ENCODE measurements at places on chromosomes 2 and 18.

- DNase-seq = no peak
Observed at GRCh38 chr2:28271231-28271918, 121.3 kb upstream of the FOSL2 start.

GRCh38 chr2:1653956-1654695, 90.2 kb downstream of the PXDN start:
- DNase-seq = no peak

GRCh38 chr2:181972431-181973170, 13.1 kb upstream of the PPP1R1C start:
- no peak for DNase-seq

DNA sequence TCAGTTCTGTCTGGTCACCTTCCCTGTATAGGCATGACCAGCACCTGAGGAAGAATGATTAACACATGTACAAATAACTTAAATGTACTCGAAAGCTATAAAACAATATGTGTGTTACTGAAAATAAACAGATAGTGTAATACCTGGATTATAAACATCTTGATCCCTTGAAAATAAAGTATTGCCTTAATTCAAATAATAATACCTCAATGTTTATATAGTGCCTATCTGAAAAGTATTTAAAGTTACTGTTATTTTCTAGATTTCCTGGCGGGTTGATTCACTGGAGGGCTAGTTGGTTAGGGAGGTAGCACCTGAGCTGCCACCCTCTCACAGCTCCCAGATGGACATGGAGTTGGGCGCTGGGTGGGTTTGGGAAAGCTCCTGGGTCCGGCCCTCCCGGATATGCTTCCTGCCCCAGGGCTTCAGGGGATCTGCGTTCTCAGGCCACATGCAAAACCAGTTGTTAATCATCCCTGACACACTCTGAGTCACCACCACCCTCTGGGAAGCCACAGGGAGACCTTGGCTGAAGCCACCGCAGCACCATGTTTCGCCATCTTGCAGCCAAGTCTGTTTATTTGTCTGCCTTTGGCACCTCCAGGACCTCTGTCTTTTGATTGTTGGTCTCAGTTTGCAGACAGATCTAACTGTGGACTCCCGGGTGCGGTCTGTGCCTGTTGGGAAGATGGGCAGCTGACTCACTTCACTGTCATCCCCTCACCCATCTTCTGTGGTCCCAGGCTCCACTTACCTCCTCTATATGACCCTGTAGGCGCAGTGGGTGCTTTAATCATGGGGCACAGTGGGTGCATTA, 35.3 kb downstream of the RAB31 start:
- no peak for DNase-seq

DNA sequence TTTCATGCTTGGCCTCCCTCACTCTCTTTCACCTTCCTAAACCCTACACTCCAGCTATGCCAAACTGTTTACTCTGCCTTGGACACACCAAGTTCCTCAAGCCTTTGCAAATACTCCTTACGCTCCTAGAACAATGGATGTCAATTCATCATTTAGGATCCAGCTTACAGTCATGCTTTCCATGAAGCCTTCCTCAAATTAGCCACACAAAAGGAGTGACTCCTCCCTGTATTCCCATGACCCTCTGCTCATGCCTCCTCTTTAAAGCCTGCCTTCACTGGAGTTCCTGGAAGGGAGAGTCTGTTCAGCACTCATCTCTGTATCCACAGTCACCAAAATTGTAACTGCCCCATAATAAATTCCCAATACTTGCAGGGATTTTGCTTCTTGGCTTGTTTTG, 721 bp upstream of the EHD3 start:
- no peak for DNase-seq

GRCh38 chr2:134253117-134253704, 661 bp upstream of the MGAT5 start:
- DNase-seq = no peak

DNA sequence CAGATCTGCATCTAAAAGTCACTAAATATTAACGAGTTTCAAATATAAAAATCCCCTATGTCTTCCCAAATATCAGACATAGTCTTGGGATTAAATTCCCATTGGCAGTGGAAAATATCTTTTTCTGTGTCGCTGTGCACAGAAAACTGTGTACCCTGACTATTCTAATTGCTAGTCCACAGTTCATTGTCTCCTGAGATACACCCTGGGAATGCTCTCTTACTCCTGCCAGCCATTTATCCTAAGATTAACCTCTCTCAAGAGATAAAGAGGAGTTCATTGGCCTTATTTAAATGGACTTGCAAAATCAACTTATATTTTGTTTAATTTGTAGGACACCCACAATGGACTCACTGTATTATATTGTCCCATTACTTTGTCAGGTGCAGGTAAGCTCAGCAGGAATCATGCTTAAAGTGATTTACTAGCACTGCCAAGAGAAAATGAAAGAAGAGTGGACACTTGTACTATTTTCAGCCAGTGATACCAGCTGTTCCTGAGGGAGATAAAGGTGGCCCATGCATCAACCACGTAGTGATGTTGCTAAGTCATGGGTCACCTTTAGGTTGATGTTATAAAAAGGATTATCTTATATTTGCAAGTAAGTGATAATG, 553.8 kb downstream of the PIK3C3 start:
- no peak for DNase-seq

DNA sequence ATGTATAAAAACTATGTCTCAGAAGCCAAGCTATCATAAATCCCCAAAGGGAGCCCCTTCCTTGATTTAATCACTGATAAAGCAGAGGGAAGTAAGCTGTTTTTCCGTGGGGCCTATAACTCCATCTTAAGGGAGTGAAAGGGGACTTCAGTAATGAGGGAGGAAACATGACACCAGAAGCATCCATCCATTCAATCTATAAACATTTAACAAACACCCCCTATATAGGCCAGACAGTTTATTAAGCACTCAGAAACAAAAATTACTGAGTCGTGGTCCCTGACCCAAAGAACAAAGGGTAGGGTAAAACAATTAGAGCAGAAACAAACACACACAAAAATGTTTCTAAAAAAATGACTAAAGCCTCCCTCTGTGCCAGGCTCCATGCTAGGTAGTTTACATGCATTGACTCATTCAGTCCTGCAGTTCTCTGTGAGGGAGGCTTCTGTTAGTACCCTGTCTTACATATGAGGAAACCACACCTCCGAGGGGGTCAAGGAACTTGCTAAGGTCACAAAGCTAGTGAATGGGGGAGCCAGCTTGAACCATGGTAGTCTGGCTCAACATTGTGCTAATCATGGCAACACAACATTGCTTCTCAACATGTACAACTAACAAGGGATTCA, 472.1 kb downstream of the CDH2 start:
- no peak for DNase-seq

GRCh38 chr18:32251466-32251865, 61.6 kb downstream of the MEP1B start:
- DNase-seq = no peak

DNA sequence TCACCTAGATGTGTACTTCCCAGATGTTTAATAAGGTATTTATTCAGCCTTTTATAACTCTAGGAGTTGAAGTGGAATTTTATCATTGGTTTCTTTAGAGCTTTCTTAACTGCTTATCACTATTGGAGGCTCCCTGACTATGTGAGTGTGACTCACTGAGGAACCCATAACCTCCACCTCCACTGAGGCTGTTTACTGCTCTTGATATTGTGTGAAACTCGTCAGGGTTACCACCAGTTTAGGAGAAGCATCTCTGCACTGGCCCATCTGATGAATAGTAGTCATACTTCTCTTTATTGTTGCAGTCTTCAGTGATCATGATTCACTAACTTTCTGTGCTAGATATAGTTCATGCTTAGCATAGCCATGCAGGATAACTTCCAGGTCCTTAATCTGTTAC, 79.6 kb upstream of the UBXN4 start:
- no peak for DNase-seq

DNA sequence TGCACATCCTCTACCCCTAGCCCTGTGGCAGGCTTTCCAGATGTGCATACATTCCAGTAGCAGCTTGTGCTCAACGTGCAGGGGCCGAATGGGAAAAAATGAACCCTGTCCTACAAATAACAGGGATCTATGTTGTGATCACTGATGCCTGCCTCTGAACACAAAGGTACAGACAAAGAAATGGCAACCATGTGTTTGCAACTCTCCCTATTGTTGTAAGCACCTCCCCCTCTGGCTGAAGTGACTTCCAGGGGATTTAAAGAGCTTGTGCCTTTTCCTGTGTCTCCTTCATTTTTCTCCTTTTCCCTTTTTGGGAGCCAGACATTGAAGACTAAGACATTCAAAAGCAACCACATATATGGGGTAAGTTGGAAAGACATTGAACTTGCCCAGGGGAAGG, 21.6 kb downstream of the ARHGAP25 start:
- DNase-seq = no peak

DNA sequence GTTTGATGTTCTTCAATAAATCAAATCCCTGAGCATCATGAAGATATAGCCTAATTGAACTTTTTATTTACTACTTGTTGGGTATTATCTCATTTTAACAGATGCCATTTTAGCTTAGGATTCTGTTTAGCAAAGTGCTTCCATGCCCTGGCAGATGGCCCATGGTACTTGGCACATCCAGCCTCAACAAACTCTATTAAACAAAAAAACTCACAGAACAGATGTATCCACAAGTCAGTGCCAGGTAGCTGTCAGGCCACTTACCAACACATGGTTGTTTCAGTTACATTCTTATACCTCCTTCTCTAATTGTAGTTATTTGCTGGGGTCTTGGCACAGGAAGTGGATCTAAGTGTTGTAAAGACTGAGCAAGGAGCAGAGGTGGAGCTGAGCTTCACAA, 29.6 kb downstream of the GAD1 start:
- no peak for DNase-seq

DNA sequence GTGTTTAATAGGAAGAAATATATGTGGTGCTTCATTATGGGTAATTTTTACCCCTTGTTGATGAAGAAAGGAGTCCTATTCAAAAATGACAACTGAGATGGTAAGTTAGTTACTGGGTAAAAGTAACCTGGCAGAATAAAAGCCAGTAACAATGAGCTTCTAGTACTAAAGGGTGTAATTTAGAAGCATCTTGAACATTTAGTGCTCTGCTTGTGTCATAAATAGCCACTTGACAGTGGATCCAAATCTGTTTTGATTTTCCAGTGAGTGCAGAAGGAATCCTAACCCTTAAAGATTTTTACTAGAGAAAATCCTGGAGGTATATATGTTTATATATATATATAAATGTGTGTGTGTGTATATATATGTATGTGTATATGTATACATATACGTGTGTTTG, 15.1 kb downstream of the COMMD1 start:
- no peak for DNase-seq

- DNase-seq = no peak
Observed at GRCh38 chr2:111896024-111896423, 2.4 kb upstream of the MERTK start.

GRCh38 chr2:62971936-62972335, 78.7 kb upstream of the OTX1 start:
- DNase-seq = no peak

DNA sequence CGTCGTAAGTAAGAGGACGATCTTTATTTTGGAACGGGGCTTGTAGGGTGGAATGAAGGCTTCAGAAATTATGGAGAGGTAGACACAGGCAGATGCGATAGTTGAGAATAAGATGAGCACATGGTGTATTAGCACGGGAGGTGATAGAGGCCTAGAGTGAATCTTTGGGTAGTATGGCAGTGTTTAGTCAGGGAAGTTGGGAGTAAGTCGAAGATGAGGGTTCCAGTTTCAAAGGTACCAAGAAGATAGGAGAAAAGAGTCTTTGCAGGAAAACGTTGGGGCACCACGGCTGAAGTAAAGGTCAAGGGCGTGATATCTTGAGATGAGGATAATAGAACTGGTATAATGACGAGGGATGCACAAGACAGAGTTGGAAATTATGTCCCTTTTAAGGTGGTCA, 654 bp downstream of the PIK3C3 start:
- DNase-seq = no peak

DNA sequence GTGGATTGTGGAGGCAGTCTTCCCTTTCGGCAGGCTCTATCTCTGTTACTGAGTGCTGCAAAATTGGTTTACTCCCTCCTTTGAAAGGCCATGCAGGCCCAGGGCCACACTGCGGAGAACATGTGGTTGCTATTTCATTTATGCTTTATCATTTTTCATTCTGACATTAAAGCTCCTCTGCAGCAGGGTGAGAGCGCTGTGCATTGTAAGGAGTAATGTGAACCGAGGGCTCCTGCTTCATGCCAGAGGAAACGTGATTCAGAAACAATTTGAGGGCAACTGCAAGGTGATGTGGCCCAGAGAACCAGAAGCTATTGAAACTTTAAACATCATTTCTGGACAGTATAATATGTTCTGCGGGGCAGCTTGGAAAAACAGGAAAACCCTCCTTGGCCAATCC, 341.6 kb upstream of the NT5C1B start:
- DNase-seq = no peak
